Nucleus accumbens (tissue), 56 donors: ENCODE measurements at places on chromosomes 6 and 20.

- no peak for DNase-seq
Measured at GRCh38 chr6:41715795-41716515, 19.5 kb downstream of the TFEB start.

- DNase-seq, result no peak
Measured at GRCh38 chr6:3229566-3230178, 2.2 kb upstream of the TUBB2B start.

GRCh38 chr6:150549007-150549406, 50.7 kb upstream of the PLEKHG1 start:
- no peak for DNase-seq

GRCh38 chr20:48717095-48717672, 110.6 kb downstream of the PREX1 start:
- no peak for DNase-seq

DNA sequence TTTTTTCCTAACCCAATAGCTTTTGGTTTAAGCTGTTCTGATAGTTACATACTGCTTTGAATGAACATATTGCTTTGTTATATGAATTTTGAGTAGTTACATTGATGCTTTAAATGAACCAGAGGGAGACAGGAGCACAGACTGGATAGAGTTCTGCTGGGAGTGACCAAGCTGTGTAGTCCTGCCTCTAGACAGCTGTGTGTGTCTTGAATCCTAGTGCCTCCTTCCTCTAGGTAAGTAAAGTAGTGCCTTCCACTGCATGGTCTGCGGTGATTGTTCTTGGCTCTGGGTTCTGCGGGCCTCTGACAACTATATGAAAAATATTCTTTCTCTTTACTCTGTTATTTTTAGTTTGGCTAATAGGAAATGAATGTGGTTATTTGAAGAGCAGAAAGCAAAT, 46.0 kb upstream of the ADGRG6 start:
- no peak for DNase-seq

GRCh38 chr20:13340088-13340487, 119.0 kb downstream of the ISM1 start:
- DNase-seq, result no peak

DNA sequence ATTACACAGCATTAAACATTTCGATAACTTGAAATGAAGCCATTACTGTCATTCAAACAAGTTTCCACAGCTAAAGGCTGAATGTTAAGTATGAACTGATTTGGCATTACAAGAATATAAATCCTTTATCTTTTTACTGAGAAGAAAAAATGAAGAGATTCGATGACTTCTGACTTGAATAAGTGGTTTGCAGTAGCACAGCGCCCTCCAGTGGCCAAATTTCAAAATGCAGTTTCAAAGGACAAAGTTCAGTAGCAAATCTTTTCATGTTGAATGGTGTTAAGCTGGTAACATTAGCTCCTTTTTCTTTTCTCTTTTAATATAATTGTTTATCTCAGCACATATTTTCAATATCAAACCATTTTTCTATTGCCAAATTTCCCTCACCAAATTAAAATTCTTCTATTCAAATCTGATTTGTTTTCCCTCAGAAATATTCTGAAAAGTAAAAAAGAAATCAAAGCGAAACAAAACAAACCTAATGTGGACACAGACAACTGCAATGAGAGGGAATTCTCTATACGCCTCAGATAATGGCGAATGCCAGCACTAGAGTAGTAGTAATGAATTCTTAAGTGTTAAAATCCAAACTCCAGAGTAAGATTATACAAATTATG, 145.7 kb downstream of the BTBD9 start:
- DNase-seq, result peak; percentile 95

- no peak for DNase-seq
Measured at GRCh38 chr20:59955131-59955796, 3.0 kb upstream of the CDH26 start.

- DNase-seq, result no peak
Measured at GRCh38 chr6:5657684-5658430, 348.9 kb downstream of the NRN1 start.

DNA sequence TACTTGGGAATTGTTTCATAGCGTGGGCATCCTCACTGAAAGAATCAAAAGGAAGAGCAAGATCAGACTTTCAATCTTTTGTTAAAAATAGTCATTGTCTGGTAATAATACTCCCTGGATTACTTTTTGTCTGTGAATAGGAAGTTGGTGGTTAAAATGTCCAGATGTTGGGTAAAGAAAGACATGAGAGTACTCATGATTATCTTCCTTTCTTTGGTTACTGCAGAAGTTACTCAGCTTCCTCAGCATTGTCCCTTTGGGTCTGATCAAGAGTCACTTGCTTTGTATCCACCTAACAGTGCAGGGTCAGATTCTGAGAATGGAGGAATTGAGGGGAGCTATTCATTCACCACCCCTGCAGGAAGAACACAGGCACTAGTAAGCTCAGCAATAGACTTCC, 54.6 kb downstream of the RIN2 start:
- no peak for DNase-seq

DNA sequence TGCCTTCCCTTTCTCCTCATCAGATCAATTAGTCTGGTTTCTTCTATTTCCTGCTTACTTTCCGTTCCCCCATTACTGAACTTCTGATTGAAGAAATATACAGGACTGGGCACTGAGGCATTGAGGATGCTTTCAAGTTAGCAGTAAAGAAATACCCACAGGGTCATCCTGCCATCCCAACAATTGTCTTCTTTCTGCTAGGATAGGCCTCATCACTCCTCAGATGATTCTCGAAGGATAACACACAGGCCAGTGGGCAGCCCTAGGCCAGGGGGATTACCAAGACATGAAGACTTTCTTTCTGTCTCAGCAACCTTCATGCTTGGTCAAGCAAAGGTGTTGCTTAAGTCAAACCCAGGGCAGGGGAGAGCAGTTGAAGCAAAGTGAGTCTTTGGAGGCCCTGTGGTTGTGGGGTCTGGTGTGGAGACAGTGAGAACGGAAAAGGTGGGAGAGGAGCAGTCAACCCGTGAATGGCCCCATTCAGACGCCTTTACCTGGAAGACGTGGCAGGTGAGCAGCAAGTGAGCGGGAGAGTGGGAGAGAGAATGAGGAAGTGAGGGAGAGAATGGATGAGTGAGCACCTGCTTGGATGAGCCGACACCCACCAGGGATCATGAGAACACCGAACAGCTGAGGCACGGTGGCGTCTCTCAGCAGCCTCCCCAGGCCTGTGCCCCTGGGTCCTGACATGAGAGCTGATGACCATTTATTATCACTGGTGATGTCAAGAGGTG, 462.9 kb downstream of the PREX1 start:
- no peak for DNase-seq

GRCh38 chr6:160076009-160076408, 45.6 kb upstream of the SLC22A1 start:
- DNase-seq, result no peak

- no peak for DNase-seq
Measured at GRCh38 chr20:52481443-52481842, 289.9 kb upstream of the ZFP64 start.

DNA sequence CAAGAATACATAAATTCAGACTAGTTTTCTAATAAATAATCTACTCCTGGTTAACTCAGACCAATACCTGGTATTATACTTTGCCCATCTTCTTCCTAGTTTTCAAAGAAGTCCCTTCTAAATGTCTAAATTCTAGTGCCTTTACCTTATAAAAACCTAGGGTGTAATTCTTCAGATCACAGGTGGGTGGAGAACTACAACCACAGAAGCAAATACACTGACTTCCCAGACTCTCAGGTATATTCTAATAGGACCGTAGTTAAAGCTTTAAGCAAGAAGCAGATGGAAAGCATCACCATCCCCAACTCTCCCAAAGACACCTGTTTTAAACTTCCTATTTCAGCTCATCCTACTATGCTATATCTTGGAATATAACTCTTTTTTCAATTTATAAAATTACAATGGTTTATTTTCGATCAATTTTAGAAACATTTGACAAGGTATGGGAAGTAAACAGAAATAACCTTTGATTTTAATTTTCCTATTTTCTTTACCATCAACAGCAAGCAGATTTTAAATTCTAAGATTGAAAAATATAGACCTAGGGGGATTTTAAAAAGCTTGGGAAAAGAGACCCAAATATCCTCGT, 15.8 kb downstream of the MAN1A1 start:
- no peak for DNase-seq

GRCh38 chr20:49814057-49814694, 1.5 kb downstream of the SLC9A8 start:
- DNase-seq, result no peak

- no peak for DNase-seq
Measured at GRCh38 chr6:25279748-25280343, 672 bp downstream of the CARMIL1 start.

DNA sequence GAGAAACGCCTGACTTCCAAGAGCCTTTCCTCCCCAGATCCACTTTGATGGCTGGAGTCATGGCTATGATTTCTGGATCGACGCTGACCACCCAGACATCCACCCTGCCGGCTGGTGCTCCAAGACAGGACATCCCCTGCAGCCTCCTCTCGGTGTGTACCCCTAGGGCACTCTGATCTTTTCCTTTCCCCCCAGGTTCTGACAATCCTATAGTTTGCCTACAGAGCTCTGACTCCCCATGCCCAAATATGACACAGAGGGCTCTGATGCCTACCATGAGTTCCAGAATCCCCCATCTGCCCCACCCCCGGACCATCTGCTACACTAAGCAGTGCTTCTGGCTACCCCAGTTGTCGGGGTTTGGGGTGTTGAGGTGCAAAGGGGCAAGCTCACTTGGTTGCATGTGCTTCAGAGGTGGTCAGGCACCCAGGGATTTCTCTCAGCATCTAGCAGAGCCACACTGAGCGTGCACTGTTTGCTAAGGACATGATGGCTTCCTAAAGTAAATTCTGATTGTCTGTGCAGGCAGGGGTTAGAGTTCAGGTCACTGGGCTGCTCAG, 24.0 kb upstream of the SGK2 start:
- DNase-seq, result no peak

DNA sequence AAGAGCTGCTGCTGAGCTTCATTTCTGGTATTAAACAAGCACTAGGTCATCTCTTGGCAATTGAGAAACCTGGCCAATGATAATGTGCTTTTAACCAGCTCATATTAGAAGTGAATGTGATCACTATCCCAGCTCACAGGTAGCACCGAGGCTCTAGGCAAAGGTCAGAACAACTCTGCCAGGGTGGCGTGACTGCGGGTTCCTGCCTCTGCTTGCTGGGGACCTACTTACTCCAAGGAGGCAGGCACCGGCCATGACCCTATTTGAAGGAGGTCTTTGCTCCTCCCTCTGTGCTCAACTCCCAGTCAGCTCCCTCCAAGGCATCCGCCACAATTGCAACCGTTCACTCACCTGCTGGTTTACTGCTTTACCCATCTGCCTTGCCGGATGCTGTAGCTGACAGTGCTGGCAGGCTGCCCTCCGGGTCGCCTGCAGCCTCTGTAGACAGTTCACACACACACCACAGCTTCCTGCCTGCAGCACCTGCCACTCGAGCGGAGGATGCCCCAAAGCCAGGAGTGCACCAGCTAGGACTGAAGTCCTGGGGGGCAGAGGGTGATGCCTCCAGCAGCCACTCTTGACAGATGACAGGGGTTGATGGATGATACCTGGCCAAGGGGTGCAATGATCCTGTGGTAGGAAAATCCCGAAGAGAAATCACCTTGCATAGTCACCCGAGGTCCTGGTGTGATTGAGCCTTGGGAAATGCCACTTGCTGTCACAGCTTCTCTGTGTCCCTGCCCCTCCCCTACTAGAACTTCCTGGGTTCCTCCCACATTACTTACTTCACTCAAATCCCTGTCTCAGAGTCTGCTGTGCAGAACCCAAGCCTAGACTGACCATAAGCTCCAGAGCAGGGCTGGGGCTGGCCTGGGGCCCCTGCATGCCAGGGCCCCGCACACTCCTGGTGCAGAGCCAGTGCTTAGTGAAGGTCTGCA, 8.8 kb upstream of the VSX1 start:
- DNase-seq, result no peak

DNA sequence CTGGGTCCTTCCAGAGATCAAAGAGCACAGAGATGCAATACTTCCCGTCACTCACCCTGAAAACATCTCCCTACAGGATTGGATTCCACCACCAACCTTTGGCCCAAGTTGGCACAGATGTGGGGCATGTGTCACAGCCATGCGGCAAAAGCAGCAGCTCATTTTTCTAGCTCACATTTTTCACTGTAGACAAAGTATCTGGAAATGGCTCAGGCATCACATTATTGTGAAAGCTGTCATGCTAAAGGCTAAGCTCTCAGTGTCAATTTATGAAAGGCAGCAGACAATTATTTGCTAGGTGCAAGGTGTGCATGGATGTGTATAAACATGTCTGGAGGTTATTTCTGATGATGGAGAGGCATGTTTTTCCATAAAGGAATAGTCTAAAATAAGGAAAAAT, 248.8 kb upstream of the PRND start:
- no peak for DNase-seq

DNA sequence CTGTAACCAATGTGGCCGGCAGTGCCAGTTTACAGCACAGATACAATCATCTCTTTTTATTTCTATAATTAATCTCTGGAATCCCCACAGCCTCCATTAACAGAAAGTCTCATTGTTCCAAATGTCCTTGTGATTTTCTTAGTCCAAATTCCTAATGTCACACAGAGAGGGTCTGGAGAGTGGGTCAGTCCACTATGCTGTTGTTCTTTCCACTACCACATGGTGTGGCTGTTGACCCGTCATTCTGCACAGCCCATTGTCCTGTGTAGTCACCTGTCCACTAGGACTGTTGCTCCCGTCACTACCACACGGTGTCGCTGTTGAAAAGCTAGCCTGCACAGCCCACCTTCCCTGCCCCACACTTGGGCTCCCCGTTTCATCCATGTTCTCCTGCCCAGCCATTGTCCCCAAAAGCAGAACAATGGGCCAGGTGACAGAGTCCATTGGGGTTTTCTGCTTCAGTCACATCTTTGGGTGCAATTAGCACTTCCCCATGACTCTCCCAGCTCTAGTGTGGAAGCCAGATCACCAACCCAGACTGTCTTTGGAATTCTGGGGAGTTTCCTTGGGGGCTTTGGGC, 8.6 kb upstream of the LBP start:
- peak; percentile 36 for DNase-seq

GRCh38 chr20:6046432-6046831, 7.4 kb downstream of the LRRN4 start:
- DNase-seq, result no peak

- DNase-seq, result no peak
Measured at GRCh38 chr6:140794544-140794943, 1338.2 kb upstream of the GJE1 start.

GRCh38 chr20:6122111-6122872, 538 bp downstream of the FERMT1 start:
- DNase-seq, result no peak

DNA sequence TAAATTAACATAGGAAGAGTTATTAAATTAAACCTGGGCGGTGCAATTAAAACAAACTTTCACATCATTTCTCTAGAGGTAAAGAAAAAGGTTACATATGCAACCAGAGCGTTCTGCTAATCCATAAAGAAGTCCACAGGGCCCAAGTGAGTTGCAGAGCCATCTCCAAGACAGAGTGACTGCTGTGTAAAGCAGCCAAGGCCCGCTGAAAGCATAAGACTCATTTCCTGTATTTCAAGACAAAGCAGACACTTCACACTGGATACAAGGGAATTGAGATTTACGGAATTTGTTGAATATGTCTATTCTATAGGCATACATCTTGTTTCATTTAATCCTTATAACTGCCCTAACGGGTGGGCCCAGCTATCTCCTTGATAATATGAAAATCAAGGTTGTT, 422.8 kb downstream of the CBLN4 start:
- DNase-seq, result no peak
